ENCODE measurements at places on chromosomes 7 and 10.
A peak's percentile ranks its signal among the peaks of the same experiment; 100 is the strongest.

GRCh38 chr7:32458025-32458424 lies 32.2 kb downstream of the LSM5 start:
- DNase-seq = no peak

- DNase-seq = no peak
Measured at GRCh38 chr10:23079700-23080099, 15.7 kb upstream of the MSRB2 start.

GRCh38 chr10:35040760-35041501 lies 49.2 kb downstream of the CUL2 start:
- no peak for DNase-seq

DNA sequence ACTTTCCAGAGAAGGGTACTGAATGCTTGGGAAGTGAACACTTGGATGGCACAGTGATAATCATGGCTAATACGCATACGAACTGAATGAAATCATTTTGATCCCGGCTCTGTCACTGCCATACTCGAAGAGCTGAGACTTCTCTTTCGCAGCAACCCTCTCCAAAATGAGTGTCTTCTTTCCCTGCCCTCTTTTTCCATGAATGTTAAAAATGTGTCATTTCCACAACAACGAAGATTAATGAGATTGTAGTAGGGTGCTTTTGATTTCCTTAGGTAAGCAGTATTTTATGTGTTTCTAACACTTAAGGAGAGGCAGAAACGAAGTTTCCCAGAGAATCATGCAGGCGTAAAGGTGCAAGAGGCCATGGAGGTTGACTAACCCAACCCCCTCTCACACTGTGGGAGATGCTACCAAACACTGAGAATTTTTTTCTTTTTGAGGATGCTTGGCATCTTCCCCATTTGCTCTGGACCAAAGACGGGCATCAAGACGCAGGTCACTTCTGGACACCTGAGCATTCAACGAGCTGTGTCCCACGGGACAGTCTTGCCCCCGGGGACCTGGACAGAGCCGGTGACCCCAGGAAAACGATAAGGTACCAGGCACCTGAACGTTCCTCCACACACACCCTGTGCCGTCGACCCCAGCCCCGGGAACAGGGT lies 823 bp downstream of the COPG2 start:
- DNase-seq = no peak

GRCh38 chr7:71482284-71482683 lies 350.3 kb downstream of the GALNT17 start:
- DNase-seq = no peak

DNA sequence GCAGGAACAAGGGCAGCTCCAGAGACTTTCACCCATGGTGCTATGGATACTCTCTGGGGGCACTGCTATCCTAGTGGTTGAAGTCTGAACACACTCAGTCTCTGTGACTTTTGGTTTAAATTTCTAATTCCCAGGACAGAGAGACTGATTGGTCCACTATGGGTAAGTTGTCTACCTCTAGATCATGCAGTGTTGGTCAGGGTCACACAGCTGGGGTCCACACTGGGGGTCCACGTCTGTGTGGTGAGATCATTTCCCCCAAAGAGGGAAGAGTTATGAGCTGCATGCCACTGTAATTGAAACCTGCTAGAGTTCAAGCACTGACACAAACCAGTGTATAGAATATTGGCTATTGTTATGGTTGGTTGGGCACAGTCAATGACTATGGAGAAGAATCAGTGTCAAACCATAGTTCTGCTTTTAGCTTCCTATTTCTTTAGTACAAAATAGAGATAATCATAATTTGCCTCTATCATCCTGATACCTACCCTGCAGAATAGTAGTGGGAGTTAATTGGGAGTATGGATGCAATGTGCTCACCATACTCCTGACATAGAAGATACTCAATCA lies 101.6 kb downstream of the PRTFDC1 start:
- no peak for DNase-seq

DNA sequence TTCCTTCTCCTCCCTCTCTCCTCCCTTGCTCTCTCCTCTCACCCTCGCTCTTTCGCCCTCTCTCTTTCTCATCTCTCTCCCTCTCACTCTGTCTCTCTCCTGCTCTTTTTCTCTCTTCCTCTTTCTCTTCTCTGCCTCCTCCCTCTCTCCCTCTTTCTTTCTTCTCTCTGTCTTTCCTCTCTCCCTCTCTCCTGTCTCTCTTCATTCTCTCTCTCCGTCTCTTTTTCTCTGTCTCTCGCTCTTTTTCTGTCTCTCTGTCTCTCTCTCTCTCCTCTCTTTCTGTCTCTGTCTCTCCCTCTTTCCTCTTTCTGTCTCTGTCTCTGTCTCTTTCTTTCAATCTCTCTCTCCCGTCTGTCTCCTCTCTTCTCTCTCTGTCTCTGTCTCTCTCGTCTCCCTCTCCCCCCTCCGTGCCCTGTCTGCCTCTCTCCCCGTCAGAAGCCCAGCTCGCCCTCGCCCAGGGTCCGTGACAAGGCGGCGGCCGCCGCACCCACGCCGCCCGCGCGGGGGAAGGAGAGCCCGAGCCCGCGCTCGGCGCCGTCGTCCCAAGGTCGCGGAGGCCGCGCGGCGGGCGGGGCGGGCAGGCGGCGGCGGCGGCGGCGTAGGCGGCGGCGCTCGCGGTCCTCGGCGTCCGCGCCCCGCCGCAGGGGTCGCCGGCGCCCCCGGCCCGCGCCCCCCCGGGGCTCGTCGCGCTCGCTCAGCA lies 21.3 kb upstream of the HSPB1 start:
- DNase-seq = no peak

- DNase-seq = no peak
Measured at GRCh38 chr10:123766761-123767160, 100.6 kb downstream of the GPR26 start.

DNA sequence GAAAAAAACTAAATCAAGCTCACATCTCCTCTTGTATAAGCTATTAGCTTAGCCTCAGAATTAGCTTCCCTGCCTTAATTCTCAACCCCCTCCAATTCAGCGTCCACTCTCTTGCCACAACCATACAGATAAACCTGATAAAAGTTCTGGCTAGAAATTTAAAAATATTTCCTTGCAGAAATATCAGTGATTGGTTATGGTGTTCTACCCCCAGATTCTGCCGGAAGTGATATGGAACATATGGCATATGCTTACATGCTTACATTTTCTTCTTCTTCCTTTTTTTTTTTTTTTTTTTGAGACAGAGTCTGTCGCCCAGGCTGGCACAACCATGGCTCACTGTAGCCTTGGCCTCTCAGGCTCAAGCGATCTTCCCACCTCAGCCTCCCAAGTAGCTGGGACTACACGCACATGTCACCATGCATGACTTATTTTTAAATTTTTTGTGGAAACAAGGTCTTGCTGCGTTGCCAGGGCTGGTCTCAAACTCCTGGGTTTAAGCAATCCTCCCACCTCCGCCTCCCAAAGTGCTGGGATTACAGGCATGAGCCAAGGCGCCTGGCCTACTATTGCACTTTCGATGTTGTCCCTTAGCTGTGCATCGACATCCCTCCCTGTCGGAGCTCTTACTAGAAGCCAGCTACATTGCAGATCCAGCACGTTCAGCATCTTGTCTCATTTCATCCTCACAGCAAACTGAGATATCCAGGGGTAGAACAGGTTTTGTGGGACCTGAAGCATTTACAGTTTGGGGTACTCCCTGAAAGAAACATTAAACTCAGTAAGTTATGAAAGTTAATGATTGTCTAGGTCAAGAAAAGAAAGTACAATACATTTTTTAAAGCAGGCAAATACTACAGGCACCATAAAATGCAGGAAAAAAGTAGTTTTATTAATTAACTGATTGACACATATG lies 205.6 kb upstream of the TCF7L2 start:
- no peak for DNase-seq

- DNase-seq = no peak
Measured at GRCh38 chr10:71319042-71319799, at the start of gene SLC29A3. SLC29A3 (plus strand) TSS chr10:71319259; CDS start chr10:71319310, 51 bp downstream.

DNA sequence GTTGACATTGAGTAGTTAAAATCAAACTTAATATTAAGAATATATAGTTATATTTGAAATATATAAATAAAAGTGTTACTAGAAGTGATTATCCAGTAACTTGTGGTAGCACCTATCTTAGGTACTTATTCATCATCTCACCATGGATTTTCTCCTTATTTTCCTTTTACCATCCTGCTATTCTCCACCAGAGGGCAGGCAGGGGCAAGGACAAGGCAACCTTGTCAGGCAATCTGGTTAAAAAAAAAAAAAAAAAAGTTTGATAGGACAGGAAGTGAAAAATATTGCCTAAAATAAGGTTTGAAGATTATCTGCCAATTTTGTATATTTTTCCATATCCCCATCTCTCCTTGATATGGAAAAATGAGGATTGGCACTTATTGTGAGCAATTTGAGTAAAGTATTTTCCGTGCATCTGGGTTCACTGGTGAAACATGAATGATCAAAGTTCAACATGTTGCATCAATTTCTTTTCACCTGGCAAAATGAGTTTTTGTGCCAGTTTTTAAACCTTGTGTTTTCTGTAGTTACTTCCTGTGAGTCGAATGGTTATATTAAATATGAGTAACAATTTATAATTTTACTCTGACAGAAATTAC lies 256.7 kb downstream of the AGMO start:
- DNase-seq = no peak

- no peak for DNase-seq
Measured at GRCh38 chr10:106474876-106475275, 689.6 kb downstream of the SORCS1 start.

DNA sequence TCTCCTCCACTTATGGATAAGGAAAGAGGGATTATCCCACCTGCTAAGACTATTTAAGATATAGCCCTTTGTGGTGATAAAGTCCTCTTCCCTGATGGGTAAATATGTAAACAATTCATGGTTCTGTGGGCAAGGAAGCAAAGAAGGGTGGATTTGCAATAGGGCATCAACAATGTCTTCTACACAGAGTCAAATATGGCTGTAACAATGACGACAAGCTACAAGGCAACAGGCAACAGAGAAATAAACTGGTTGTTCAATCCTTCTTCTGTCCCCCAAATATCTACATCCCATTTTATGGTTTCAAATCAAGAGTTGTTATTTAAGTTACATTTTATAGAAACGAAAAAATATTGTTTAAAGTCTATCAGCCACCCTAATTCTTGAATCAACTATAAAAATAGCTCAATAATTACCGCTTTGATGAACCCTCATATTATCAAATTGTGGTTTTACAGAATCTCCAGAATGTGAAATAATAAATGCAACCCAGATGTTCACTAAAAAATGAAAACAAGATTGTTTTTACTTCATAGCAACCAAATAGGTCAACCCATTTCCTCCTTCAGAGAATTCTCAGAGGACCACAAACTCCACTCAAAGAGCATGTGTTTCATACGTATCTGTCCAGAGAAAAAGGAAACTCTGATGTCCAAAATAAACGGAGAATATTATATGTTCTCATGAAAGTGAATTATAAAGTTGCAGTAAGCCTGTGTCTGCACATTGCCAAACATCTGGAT lies 13.8 kb downstream of the CYTH3 start:
- DNase-seq = peak; percentile 56

DNA sequence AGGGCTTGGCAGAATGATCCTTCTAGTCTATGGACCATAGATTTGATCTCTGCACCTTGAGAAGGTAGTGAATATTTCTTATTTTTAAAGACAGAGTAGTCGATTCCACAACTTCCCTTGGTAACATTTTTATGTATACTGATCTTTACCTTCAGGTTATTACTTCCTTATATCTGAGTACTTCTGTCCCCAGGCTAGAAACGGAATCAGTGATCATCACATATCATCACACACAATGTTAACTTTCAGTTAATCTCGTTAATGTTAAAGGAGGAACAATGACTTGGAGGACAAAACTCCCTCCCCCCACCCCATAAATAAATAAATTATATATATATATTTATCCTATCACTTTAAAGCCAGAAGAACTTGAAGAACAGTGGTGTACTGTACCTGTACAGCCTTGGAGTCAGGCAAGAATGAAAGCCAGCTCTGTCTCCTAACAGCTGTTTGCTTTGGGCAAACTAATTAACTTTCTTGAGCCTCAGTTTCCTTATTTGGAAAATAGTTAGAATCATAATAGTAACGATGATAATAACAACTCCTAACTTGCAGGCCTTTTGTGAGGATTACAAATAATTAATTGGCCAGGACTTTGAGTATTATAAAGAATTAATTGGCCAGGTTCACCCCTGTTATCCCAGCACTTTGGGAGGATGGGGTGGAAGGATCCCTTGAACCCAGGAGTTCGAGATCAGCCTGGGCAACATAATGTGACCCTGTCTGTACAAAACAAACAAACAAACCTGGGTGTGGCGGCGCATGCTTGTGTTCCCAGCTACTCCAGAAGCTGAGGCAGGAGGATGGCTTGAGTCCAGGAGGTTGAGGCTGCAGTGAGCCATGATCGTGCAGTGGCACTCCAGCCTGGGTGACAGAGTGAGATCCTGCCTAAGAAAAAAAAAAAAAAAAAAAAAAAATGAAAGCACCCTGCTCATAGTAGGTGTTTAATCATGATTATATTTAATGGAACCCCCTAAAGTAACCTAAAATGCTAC lies 63.5 kb downstream of the SAMD9 start:
- DNase-seq = no peak

DNA sequence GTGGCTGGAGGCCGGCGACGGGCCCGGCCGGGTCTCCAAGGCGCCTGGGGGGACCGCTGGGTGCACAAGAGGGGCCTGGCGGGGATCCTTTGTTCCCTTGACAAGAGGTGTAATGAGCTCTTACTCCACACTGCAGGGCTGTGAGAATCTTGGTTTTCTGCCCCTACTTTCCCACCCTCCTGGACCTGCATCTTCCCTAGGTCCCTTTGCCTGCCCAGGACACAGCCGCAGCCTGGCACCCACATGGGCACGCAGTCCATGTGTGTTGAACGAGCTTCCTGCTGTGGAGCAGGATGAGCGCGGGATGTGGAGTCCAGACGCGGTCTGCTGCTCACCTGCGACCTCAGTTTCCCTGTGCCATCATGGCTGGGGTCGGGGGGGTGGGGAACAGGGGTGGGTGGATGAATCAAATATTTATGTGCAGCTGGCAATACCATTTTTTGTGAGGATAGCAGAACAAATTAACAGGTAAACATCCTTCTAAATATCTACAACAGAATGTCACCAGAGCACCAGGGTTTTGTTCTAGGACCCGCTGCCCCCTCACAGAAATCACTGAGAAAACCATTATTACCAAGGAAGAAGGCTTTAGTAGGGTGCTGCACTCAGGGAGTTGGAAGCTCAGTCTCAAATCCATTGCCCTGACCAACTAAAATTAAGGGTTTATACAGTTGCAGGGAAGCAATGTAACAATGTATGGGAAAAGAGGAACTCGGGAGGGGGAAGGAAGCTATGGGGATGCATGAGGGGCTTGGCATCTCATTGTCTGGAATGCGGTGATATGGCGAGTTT lies 474 bp upstream of the NSMCE4A start:
- no peak for DNase-seq

Measured in SK-N-MC (cell line).